ENCODE measurements at places on chromosomes 4 and X.
A peak's percentile ranks its signal among the peaks of the same experiment; 100 is the strongest.

- DNase-seq, result no peak
- H3K4me1 ChIP-seq, result no peaks in the 10 kb centered on the region
Measured at GRCh38 chr4:68257719-68258118, 12.2 kb upstream of the TMPRSS11B start.

DNA sequence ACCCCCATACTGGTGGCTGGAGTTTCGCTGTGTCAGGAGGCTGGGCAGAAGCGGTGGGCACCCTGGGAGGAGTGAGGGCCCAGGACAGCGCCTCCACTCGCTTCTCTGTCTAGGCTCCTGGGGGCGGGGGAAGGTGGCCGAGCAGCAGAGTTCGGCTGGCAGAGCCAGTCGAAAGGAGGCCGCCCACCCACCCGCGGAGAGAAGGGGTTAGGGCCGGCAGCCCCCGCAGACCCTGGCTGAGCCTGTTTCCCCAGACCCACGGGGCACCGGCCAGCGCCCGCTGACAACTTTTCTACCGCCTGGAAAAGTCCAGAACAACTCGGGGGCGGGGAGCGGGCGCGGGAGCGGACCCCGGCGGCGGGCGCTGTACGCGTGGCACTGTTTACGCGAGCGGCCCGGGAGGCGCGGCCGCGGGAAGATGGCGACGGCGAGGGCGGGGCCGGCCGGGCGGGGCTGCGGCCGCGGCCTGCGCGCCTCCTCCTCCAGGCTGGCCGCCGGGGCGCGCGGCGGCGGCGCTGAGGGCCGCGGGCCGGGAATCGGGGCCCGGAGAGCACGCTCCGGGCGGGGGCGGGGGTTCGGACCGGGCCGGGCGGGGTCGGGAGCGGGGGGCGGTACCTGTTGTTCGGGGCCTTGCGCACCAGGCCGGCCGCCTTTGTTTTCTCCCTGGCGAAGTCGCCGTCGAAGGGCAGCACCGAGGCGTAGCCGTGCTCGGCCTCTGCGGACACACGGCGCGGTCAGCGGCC is 628 bp downstream of the MXD4 start:
- peak; percentile 68 for DNase-seq
- H3K36me3 ChIP-seq, result no peaks in the 10 kb centered on the region
- peak overlapping the region; percentile 77 for H3K4me3 ChIP-seq
- no peak overlapping the region for H3K27ac ChIP-seq
- H3K4me1 ChIP-seq, result no peaks in the 10 kb centered on the region
- H3K27me3 ChIP-seq, result 0 out of 2 replicates have a peak, but pooled peaks cover 4% of the 10 kb centered on the region

- no peak overlapping the region for H3K4me3 ChIP-seq
- H3K4me1 ChIP-seq, result peaks cover 17% of the 10 kb centered on the region
- H3K27ac ChIP-seq, result no peak overlapping the region
- H3K27me3 ChIP-seq, result no peaks in the 10 kb centered on the region
- no peak for DNase-seq
- H3K36me3 ChIP-seq, result no peaks in the 10 kb centered on the region
Measured at GRCh38 chrX:65491620-65492019, 43.0 kb downstream of the LAS1L start.

DNA sequence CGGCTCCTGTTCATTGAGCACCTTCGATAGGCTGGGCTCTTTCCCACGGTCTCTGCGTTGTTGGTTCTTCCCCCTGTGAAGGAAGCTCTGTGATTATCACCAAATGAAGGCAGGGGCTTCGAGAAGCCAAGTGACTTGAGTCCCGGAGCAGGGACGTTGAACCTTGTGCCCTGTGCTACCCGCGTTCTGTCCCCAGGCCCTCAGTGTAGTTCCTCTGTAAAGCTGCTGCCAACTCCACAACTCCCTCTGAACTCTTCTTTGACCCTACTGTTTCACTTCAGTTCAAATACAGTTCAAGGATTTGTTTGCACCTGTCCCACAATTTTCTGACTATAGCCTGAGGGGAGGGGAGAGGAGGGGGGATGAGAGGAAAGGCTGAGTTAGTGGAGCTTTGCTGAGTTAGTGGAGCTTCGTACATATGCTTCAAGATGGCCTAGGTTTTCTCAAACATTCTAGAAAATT is 635 bp upstream of the PHF8 start:
- peaks cover 1% of the 10 kb centered on the region for H3K36me3 ChIP-seq
- DNase-seq, result no peak
- peak overlapping the region; percentile 99 for H3K27ac ChIP-seq

GRCh38 chr4:24211856-24212255 is 322.0 kb upstream of the PPARGC1A start:
- no peaks in the 10 kb centered on the region for H3K36me3 ChIP-seq
- DNase-seq, result no peak
- H3K4me3 ChIP-seq, result no peak overlapping the region
- peaks cover 5% of the 10 kb centered on the region for H3K4me1 ChIP-seq

- H3K27ac ChIP-seq, result no peak overlapping the region
- no peaks in the 10 kb centered on the region for H3K36me3 ChIP-seq
- H3K4me3 ChIP-seq, result no peak overlapping the region
- DNase-seq, result peak; percentile 6
Measured at GRCh38 chrX:33252306-33252825, 41.0 kb upstream of the DMD start.

DNA sequence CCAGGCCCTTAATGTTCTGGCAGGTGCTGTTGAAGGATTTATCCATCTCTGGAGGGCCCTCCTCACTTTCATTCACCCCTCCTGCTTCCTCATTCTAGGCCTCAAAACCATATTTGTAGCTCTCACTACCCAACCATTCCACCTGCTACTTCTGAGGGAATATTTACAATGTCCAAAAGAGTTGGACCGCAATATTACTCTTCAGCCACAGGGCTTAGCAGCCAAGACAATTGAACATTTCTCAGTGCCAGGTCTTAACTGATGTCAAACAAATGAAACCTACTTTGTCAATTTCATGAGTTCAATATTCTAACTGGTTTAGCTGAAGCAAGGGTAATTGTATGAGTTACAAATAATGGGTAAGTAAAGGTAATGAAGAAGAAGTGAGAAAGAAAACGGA is 113.2 kb downstream of the ENOX2 start:
- H3K4me1 ChIP-seq, result peaks cover 14% of the 10 kb centered on the region
- DNase-seq, result no peak
- no peaks in the 10 kb centered on the region for H3K27me3 ChIP-seq
- H3K36me3 ChIP-seq, result no peaks in the 10 kb centered on the region

GRCh38 chr4:6773106-6773505 is 9.4 kb upstream of the KIAA0232 start:
- no peaks in the 10 kb centered on the region for H3K4me1 ChIP-seq
- H3K27me3 ChIP-seq, result no peaks in the 10 kb centered on the region
- DNase-seq, result no peak
- H3K36me3 ChIP-seq, result no peaks in the 10 kb centered on the region
- no peak overlapping the region for H3K27ac ChIP-seq

DNA sequence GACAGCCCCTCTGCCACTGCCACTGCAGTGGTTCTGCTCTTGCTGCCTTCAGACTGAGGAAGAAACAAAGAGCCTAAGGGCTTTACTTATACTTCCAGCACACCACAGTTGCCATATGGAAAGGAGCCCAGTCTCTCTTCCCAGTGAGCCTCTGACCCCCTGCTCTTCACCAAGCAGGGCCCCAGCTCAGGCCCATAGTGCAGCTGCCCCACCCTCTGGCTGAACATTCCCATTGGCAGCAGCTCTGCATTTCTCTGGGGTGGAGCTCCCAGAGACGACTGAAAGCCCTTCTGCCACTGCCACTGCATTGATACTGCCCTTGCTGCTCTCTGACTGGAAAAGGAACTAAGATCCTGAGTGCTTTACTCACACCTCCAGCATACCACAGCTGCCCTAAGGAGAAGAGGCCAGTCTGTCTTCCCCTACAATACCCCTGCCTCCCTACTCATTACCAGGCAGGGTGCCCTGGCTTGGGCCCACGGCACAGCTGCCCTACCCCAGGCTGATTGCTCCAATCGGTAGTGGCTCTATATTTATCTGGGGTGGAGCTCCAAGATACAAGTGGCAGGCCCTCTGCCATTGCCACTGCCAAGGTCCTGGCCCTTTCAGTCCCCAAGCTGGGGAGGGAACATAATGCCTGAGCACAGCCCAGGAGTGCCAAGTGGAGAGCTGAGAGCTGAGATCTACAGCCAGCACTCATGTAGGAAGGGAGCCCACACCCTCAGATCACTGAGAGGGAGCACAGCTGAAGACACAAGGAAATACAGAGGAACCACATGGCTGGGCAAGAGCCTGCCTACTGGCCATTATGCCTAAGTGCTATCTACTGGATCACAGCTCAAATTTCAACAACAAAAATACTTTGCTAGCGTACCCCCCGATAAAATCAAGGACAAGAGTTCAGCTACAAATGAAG is 36.0 kb downstream of the AWAT2 start:
- H3K27ac ChIP-seq, result no peak overlapping the region
- H3K27me3 ChIP-seq, result no peaks in the 10 kb centered on the region
- H3K36me3 ChIP-seq, result no peaks in the 10 kb centered on the region
- H3K4me3 ChIP-seq, result no peak overlapping the region

- peaks cover 100% of the 10 kb centered on the region for H3K27me3 ChIP-seq
- no peaks in the 10 kb centered on the region for H3K36me3 ChIP-seq
- DNase-seq, result peak; percentile 62
- no peak overlapping the region for H3K27ac ChIP-seq
- H3K4me1 ChIP-seq, result peaks cover 70% of the 10 kb centered on the region
Measured at GRCh38 chr4:41751449-41752061, 3.0 kb upstream of the PHOX2B start.

DNA sequence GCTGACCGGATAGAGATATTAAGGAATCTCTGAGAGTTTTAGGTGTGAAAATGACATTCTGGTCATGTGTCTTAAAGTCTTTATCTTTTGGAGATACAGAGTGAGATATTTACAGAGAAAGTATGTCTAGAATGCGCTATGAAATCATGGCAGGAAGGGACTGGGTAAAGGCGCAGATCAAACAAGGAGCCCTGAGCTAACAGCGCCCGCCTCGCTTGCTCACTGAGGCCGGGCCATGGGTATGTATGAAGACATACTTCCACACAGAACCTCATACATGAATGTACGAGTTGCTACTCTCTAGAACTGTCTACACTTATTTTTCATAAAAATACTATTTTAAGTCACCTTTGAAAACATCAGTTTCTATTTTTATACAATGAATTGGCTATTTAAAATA is 20.0 kb downstream of the FAM53A start:
- no peaks in the 10 kb centered on the region for H3K27me3 ChIP-seq
- no peak overlapping the region for H3K27ac ChIP-seq
- no peak overlapping the region for H3K4me3 ChIP-seq
- no peaks in the 10 kb centered on the region for H3K36me3 ChIP-seq

GRCh38 chrX:110568441-110568840 is 209.8 kb downstream of the RTL9 start:
- H3K27ac ChIP-seq, result no peak overlapping the region
- no peak overlapping the region for H3K4me3 ChIP-seq
- H3K4me1 ChIP-seq, result no peaks in the 10 kb centered on the region

- no peaks in the 10 kb centered on the region for H3K27me3 ChIP-seq
- H3K36me3 ChIP-seq, result no peaks in the 10 kb centered on the region
- no peak overlapping the region for H3K27ac ChIP-seq
- DNase-seq, result no peak
- H3K4me1 ChIP-seq, result no peaks in the 10 kb centered on the region
- H3K4me3 ChIP-seq, result no peak overlapping the region
Measured at GRCh38 chr4:11700751-11701226, 272.1 kb upstream of the HS3ST1 start.

Measured in GM23338 (cell line).